ENCODE measurements at places on chromosomes 7 and 10.

GRCh38 chr10:130719448-130719752, 583.2 kb downstream of the GLRX3 start:
- no peak for DNase-seq

GRCh38 chr7:157715071-157715937, 378.5 kb downstream of the DNAJB6 start:
- DNase-seq, result no peak

DNA sequence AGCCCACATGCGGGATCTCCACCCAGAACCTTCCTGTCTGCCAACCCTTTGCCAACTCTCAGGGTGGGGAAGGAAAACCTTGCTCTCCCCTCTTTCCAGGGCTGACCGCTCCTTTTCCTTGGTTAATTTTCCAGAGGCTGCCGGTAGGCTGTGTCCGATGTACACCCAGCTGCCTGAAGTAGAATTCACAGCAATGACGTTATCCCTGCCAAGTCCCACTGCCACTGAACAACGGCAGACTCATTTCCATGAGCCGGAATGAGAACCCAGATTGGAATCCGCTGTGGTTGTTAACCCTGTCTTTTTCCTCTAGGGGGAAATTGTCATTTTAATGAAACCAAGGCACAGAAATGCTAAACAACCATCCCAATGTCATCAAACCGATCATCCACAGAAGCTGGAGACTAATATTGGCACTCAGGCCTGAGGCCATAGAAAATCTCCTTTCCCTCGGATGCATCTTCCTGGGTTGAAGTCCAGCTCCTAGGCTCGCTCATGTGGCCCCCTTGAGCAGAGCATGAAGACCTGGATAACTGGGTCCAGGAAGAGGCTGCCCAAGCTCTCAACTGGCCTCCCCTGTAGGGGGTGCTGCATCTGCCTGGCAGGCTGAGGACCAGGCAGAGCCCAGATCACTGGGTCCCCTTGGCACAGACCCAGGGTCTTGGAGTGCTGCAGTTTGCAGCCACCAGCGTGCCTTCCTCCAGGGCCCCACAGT, 30.4 kb downstream of the KLRG2 start:
- no peak for DNase-seq

- DNase-seq, result no peak
Measured at GRCh38 chr7:111392294-111392693, 170.0 kb downstream of the IMMP2L start.

DNA sequence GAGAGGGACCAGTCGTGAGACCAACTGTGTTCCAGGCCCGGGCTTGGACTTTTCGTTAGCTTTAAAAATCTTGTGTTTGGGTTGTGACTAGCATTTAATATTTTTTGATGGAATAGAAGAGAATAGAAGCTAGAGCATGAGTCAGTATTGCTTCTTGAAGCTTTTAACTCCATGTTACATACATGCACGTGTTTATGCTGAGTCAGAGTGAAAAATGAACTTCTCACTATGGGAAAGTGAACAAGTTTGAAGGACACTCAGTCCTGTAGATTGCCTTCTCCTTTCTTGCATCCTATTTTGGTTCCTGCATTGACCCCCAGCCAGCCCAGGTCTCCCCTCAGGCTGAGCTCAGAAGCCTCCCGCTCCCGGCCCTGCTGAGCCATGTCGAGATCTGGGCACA, 31.8 kb downstream of the GHRHR start:
- DNase-seq, result no peak

DNA sequence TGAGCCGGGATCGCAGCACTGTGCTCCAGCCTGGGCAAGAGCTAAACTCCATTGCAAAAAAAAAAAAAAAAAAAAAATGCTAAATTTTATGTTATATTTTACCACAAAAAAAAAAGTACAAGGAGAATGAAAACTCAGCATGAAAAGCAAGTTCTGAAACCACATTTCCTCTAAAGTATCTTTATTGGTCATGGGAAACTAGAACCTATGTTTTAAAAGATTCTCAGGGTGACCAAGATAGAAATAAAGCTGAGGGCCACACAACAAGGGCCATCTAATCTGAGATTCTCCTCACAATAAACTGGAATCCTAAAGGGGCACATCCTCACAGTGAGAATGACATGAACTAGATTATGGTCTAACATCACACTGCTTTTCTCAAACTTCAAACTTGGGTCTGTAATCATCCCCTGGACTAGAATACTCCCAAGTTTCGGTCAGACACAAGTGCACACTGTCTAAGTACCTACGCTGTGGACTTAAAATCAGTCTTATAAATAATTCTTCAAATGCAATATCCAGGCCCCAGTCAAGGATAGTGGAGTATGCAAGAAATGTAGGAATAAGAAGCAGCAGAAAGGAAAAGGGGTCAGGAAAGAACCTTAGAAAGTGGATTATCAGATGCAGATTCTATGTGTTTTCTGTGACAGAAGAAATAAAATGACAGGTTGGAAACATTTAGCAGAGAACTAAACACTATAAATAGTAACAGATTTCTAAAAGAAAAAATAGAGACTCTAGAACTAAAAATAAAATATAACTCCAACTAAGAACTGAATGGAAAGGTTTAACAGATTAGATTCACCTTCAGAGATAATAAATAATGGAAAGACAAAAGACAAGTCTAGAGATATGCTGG, 49.9 kb downstream of the COA1 start:
- DNase-seq, result no peak

DNA sequence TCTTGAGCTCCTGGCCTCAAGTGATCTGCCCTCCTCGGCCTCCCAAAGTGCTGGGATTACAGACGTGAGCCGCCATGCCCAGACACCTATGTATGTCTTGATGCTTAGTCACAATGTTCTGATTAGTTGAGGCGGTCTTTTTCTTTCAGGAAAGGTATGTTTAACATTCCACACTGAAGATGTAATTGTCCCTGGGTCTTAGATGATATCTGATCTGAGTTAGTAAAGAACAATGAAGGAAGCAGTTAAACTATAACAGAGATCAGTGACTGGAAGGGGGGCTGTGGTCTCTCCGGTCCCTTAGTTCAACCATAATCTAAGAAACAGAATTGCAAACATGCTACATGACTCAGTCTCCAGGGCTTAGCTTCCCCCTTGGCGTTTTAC, 31.5 kb upstream of the SH2D4B start:
- DNase-seq, result no peak

- no peak for DNase-seq
Measured at GRCh38 chr7:2572101-2572842, 13.5 kb downstream of the IQCE start.

GRCh38 chr10:22222236-22223190, 4.7 kb upstream of the EBLN1 start:
- no peak for DNase-seq

DNA sequence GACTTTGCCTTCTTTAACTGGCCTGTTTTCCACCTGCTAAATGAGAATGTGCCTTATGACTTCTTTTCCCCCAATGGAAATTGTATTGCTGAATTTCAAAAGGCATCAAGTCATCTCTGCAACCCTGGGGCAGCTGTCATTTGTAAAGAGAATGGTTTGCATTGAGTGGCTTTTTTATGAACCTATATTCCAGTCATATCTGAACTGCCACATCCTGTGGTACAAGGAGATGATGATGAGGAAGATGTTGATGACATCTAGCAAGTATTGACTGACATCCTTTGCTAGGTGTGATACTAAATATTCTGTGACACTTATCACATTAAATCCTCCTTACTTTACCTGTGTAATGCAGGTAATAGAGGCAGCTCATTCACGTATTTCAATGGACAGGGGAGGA, 88.3 kb upstream of the KIAA1217 start:
- DNase-seq, result no peak

GRCh38 chr7:87413029-87413428, 62.5 kb downstream of the ABCB4 start:
- DNase-seq, result no peak

DNA sequence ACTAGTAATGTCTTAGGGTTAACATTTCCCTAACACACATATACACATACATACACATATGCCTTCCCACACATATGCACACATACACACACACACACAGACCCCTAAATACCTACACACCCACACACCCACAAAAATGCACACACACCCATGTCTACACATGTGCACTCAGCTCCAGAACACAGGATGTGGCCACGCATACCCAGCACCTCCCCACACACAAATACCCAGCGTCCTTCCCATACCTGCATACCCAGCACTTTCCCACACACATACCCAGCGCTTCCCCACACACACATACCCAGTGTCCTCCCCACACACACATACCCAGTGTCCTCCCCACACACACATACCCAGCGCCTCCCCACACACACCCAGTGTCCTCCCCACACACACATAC, 534.9 kb downstream of the DNAJB6 start:
- peak; percentile 13 for DNase-seq

GRCh38 chr10:110560012-110560411, 7.5 kb upstream of the SMC3 start:
- no peak for DNase-seq

- DNase-seq, result no peak
Measured at GRCh38 chr7:82209179-82209747, 234.3 kb downstream of the CACNA2D1 start.

- no peak for DNase-seq
Measured at GRCh38 chr7:1022801-1023465, 21.4 kb upstream of the GPR146 start.

DNA sequence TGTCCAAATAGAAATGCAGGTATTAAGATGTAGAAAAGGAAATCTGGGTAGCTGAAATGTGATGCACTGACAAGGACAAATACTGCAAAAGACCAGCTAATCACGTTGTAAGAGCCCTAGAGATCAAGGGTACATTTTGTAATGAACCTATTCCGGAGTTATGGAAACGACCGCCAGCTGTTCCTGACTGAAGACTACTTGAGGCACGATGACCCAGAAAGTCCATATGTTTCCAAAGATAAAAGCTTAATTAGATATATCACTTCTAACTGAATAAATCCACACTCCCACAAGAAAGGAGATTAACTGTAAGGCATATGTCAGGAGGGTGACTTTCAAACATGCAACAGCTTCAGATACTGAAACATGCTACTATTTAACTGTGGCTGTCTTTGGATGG, 253.5 kb downstream of the NSUN6 start:
- DNase-seq, result no peak

DNA sequence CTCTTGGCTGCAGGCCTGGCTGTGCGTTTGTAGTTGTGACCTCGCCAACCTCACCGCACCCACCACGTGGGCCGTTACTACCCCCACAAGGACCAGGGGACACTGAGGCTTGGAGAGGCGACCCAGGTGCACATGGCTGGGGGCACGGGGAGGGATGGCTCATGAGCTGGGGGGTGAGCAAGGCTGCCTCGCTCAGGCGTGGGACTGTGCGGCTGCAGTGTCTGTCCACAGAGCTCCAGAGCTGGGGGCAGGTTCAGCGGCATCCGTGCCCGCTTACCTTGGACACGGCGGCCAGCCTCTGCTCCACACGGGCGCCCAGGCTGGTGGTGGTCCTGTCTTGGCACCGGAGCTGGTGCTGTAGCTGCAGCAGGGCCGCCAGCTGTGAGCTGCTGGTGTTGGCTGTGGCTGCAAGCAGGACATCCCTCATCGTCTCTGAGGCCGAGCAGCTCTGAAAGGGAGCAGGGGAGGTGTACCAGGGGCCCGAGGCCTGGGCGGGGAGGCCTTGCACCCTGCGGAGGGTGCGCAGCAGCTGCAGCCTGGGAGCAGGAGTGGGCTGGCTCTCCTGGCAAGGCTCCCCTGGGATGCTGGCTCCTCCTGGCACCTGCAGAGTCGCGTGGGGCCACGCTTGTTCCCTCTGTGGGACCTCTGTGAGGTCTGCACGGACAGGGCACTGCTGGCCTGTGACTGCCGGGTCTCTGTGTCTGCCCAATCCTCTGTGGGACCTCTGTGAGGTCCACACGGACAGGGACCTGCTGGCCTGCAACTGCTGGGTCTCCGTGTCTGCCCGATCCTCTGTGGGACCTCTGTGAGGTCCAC, 60.0 kb upstream of the NKX6-2 start:
- DNase-seq, result no peak

DNA sequence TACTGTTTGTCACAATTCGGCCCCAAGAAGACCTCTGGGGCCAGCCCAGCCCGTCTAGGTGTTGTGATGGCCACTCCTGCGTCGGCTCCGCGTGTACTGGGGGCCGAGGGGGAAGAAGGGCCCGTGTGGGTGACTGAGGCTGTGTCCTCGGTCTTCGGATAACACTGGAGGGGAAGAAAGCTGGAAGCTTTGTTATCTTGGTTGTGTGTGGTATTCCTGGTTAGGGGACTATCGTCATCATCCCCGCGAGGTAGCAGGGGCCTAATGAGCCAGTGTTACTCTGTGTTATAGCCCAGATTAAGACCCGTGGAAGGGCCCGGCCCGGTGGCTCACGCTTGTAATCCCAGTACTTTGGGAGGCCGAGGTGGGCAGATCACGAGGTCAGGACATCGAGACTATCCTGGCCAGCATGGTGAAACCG, 854 bp downstream of the MTG1 start:
- DNase-seq, result no peak

DNA sequence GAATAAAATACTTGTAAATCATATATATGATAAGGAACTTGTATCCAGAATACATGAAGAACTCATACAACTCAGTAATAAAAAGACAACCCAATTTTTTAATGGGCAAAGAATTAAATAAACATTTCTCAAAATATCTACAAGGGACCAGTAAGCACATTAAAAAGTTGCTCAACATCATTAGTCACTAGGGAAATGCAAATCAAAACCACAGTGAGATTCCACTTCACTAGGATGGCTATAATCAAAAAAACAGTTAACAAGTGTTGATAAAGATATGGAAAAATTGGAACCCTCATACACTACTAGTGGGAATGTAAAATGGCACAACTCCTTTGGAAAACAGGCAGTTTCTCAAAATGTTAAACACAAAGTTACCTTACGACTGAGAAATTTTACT, 40.3 kb upstream of the YAE1 start:
- DNase-seq, result no peak

DNA sequence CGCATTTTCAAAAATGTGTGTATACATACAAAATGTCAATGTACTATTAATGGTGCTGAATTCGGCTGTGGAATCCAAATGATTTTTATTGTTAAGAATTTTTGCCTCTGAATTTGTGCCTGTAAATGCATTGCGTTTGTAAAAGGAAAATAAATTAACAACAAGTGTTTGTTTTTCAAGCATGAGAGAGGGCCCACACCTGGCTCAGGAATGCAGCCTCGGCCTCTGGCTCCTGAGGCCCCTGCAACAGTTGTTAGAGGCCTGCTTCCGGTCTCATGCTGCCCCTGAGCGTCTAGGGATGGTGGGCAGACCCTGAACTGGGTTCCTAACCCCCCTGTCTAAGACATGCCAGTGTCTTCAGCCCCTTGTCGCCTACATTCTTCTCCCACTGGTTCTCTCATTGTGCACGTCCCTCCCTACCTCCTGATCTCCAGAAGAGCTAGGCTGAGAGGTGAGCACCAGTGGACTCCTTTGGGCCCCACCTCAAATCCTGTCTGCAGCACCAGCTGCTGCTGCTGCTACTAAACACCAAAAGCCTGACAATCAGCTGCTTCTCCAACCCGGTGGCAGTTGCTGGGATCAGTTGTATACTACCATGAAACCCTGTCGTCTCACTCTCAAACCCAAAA, 1.9 kb upstream of the BTBD16 start:
- DNase-seq, result no peak

DNA sequence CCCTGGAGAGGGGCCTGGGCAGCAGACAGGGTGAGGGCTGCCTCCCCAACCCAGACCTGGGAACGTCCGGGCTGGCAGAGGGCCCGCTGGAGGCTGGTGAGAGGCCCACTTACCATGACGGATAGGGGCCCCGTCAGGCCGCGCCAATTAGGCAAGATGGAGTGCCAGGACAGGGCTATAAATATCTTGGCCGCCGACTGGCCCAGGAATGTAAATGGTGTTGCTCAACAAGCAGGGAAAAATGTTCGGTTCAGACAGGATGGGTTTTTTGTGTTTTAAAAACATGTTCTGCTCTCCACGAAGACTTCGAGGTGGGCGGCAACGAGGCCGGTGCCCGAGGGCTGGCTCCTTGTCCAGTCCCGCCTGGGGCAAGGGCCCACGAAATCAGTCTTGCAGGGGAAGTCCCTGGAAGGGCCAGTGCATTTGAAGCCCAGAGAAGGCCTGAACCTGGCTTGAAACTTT, 35.8 kb upstream of the ELN start:
- DNase-seq, result no peak
